Stimulated activated CD8-positive, alpha-beta memory T cell treated with anti-CD3 and anti-CD28 coated beads, Interleukin-4, amount 100 ng/mL, for 1 hour (primary cell): ENCODE measurements at places on chromosomes 7 and 10.

GRCh38 chr7:115674467-115675024, 356.0 kb downstream of the TFEC start:
- no peak for DNase-seq

DNA sequence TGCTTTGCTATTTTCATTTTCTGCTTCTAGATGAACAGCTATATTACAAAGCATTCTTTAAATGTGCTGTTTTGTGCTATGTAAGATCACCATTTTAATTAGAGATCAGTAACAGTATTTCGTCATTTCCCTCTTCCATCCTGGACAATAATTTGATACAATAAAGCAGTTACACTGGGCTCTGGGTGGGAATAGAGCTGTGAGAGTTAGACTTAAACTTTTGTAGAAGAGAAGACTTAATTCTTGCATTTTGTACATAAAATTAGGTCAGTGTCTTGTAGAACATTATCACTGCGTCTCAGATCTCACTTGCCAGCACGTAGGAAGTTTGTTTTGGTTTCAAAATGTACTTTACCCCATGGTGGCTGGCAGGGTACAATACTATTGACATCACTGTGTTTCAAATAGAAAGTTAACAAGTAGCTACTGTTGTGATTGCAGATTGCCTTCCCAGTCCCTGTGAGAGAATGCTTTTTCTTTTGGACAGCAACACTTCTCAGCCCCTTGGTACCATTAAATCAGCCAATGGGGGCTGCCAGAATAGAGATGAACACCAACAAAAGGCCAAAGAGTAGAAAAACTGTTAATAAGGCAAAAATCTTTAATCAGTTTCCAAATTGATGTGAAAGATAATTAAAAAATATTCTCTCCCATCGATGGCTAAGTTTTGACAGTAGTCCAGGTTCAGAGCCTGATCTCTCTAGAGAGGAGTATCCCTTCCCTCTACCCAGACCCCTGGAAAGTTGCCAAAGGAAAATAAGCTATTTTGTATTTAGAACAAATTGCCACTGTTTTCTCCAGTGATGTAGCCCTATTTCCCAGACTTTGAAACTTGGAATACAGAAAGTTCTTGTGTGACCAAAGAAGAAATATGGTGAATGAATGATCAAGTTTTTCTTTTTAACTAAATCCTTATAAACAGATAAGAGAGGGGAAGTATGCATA, 35.1 kb downstream of the SMNDC1 start:
- no peak for DNase-seq

DNA sequence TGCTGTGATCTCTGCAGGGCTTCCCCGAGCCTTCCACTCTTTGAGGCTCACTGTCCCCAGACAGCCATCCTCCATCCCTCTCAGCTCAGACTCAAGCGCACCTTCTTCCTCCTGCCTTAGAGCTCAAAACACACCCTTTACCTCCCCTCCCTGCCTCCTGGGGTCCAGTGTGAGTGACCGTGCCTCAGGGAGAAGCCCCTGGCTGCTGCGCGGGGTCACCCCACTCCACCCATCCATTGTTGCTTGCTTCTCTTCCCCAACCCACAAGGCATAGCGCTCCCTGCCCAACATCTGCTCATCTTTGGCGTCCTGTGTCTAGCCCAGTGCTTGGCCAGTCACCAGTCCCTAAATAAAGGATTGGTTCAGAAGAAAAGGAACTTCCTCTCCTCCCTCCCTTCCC, 170.3 kb downstream of the TCERG1L start:
- no peak for DNase-seq

- DNase-seq, result no peak
Measured at GRCh38 chr7:158827411-158828132, 1.7 kb downstream of the ESYT2 start.

GRCh38 chr10:19946791-19947190, 130.6 kb downstream of the PLXDC2 start:
- DNase-seq, result no peak

DNA sequence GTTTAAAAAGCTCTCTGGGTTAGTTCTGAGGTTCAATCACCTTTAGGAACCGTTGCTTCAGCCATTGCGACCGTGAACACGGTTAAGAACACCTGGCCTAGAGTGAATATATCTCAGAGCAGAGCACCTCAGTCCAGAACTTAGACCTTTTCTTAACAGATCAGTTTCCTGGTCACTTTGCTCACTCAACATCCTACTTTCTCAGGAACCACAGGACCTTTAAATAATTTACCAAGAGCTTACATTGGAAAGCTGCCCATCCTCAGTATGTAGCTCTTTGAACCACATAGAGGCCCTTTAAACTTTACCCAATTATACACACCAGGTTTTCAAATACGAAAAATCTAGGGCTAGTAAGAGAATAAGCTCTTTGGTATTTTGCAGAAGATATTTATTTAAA, 153.2 kb downstream of the NRBF2 start:
- no peak for DNase-seq

GRCh38 chr10:77601488-77601887, 36.1 kb downstream of the KCNMA1 start:
- no peak for DNase-seq

DNA sequence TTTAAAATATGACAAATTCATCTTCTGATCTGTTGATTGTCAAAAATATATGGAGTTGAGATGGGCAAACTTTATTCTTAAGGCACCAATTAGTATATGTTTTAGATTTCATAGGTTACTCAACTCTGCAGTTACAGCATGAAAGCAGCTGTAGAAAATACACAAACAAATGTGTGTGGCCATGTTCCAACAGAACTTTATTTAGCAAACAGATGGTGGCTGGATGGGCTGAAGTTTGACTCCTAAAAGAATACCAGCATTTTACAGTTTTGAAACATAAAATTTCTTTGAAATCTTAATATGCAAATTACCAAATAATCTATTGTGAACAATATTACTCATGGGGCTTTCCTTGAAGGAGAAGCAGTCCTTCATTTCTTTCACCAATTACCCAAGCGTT, 1206.0 kb upstream of the LRRTM3 start:
- no peak for DNase-seq

- DNase-seq, result no peak
Measured at GRCh38 chr10:114729103-114729659, 71.1 kb upstream of the ABLIM1 start.

- no peak for DNase-seq
Measured at GRCh38 chr10:86269332-86269731, 97.3 kb downstream of the GRID1 start.

DNA sequence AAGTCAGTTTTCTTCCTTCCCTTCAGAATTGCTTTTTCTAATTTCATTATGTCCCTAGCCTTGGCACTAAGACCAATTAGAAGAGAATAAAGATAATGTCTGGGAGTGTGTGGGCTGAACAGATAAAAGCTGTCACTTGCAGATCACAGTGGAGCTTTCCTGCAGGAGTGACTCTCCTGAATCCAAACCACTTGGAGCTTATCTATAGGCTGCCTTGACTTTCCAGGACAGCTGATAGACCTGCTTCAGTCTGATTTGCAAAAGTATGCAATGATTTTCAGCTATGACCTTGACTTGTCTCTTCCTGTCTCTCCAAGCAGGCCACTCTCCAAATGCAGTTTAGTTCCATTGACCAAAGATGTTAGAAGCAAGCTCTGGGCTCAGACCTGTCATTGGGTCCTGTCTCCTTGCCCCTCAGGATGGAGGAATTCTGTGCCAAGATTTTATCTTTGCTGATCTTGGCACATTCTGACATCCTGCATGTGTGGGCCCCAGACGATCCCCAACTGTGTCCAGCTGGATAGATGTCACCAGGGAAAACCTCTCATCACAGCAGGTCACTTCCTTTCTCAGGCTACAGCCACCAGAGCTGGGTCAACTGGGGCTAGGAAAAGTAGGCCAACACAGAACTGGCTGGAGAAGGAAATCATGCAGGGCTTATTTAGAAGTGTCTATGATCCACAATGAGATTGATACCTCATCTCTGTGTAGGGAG, 120.9 kb upstream of the ZNF438 start:
- DNase-seq, result no peak

DNA sequence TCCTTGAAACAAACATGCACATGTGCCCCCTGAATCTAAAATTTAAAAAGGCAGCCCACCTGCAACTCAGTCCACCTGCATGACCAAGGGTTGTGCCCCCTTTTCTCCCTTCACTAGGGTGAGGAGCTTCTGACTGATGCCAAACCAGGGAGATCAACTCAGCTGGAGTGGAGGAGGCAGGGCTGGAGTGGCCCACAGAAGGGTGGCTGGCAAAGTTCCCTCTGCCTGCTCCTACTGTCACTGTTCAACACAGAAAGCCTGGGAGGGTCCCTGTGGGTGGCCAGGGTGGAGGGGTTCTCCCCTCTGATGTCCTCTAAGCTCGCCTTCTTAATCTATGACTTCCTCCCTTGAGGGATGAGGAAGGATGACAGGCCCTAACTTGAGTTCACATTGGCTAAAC, 55.7 kb upstream of the ANTXRL start:
- no peak for DNase-seq
